Panc1 (cell line): ENCODE measurements at places on chromosomes 3 and 15.

- no peak for DNase-seq
These were observed 90.5 kb downstream of the MINAR1 start for GRCh38 chr15:79522656-79523055.

- DNase-seq = no peak
These were observed 20.8 kb upstream of the APH1B start for GRCh38 chr15:63256433-63257274.

DNA sequence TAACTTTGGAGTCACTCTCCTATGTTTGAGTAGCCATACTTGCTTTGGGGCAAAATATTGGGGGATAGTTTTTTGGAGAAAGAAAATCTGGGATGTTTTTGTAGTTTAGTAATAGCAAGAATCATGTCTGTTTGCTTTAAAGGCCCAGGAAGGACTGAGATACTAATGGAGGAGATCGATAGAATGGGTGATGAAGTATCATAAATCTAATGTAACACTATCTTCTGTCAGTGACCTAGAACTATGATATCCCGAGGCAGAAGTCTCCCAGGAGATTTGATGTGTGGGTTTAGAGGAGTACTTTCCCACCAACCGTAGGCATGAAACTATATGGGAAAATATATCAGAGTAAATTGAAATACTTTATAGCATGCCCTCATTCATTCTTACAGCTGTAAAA lies 21.0 kb upstream of the NFKBIZ start:
- DNase-seq = no peak

- DNase-seq = no peak
These were observed 136.1 kb upstream of the UBE2E1 start for GRCh38 chr3:23669541-23670255.

GRCh38 chr3:46884427-46884826 lies 6.9 kb downstream of the PTH1R start:
- DNase-seq = no peak

DNA sequence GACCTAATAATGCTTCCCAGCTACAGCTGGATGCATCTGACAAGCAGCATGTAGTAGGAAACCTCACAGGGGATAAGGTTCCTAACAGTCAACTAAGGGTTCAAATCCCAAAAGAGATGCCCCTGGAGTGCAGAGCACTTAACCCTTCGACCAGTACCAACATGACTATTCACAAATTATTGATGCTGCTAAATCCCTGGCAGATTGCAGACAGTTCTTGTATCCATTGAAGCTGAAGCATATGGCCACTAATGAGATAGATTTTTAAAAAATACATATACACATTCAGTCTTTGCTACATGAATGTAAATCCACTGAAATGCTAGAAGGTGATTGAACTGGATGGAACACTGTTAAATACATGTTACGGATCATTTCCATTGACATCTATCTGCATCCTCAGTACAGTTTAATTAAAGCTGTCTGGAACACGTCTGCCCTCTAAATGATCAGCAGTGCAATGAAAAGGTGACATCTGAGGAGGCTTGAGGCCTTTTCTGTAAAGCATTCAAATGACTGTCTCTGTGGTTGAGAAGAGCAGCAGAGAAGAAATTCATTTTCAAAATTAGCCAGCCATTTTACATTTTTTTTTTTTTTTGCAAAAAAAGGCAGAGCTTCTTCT lies 19.5 kb upstream of the NANOGP8 start:
- no peak for DNase-seq

- no peak for DNase-seq
These were observed 32.7 kb upstream of the ZBTB38 start for GRCh38 chr3:141335531-141336061.

GRCh38 chr3:17840651-17841050 lies 98.2 kb upstream of the TBC1D5 start:
- no peak for DNase-seq

DNA sequence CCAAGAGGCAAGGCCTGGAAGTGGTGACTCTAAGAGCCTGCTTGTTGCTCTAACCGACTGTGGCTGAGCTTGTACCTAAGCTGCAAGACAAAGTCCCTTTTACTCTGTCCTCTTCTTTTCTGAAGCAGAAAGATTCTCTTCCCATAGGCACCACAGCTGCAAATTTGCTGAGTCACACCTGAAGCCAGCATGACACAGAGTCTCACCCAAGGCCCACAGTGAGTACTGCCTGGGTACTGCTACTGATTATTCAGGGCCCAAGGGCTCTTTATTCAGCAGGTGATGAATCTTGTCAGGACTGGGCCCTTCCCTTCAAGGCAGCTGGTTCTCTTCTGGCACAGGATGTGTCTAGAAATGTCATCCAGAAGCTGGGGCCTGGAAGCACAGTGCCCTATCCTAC lies 18.9 kb upstream of the TIGIT start:
- DNase-seq = no peak

GRCh38 chr3:73018790-73019441 lies 22.3 kb downstream of the PPP4R2 start:
- DNase-seq = no peak

- no peak for DNase-seq
These were observed 130.8 kb downstream of the LSAMP start for GRCh38 chr3:116314476-116314875.

- DNase-seq = no peak
These were observed 15.0 kb downstream of the CACNA2D3 start for GRCh38 chr3:54137311-54137710.

- no peak for DNase-seq
These were observed 490.3 kb downstream of the MECOM start for GRCh38 chr3:169173231-169173630.

DNA sequence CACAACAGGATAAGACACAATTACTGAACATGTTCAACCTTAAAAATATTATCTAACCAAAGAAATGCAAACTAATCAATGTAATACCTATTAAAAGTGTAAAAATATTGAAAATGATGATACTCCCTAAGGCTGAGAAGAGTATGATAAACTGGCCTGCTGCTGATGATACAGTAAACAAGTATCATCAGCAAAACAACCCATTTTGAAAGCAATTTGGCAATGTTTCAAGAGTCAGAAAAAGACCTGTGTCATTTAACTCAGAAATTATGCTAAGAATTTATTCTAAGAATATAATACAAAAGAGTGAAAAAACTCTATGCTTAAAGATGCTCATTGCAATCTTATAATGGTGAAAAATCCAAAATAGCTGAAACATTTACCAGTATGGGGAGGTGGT lies 22.1 kb downstream of the CCDC191 start:
- no peak for DNase-seq

GRCh38 chr15:74621936-74622335 lies 6.3 kb downstream of the CLK3 start:
- DNase-seq = no peak

GRCh38 chr15:69834761-69835160 lies 263.0 kb downstream of the TLE3 start:
- no peak for DNase-seq

- no peak for DNase-seq
These were observed 124.0 kb upstream of the STT3B start for GRCh38 chr3:31408720-31409119.

DNA sequence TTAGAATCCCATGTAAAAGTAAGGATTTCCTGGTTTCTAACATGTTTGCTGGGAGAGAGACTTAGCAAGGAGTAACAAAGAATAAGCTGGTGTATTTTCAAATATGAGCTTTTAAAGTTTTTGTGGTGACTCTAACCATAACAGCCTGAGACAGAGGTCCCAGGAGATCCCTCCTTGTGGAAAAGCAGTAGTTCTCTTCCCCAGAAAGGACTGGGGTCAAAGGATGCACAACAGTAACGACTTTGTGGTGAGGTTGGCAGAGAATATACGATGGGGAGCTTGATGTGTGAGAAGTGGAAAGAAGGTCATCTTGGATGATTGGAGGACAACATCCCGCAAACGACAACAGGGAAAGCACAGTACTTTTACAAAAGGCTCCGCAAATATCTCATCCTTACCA lies 38.2 kb downstream of the ABHD5 start:
- DNase-seq = no peak

- no peak for DNase-seq
These were observed 518.4 kb downstream of the FOXP1 start for GRCh38 chr3:71064956-71065763.

GRCh38 chr3:60413551-60413950 lies 837.7 kb downstream of the FHIT start:
- DNase-seq = no peak

DNA sequence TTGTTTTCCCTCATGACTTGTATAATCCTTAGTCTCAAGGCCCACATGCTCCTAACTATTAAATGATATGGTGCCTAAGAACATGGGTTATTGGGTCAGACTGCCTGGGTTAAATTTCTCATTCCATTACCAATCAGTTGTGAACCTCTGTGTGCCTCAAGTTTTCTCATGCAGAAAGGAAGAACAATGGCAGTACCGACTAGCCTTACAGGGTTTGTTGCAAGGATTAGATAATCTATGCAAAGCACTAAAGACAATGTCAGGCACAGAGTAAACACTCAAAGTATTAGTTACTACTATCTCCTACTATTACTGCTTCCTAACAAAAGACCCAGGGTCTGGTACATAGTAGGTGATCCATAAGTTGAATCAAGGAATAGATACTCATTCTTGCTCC lies 12.2 kb downstream of the ADPGK start:
- no peak for DNase-seq

DNA sequence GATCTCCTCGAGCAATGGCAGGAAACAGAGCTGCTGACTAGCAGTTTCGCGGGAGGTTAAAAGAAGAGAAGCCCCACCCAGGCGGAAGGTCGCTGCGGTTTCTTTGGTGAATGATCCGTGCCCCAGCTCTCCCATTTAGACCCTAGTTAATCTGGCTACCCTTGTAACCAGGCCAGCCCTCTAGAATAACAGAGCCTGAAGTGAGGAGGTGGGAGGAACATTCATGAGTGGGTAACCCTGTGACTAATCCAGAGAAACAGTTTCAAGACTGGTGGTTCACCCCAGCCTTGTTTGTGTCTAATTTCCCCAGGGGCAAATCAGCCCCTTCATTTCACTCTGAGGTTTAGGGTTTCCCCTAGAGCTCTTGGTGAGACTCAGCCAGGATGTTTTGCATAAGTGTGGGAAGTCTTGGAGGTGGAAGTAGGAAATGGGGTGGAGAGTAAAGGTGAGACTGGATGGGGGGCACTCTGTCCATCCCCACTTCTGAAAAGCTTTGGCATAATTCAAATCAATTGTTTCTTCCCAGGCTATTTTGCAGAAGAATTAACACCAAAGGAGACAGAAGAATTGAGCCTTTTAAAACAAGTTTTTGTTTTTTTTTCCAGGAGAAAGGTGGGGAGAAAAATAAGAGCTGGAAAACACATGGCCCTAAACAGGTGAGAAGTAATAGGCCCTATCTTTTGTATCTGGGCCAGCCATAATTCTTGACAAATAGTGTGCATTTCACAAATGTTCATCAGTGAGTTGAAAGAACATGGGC lies 303.1 kb downstream of the RPLP1 start:
- DNase-seq = no peak

DNA sequence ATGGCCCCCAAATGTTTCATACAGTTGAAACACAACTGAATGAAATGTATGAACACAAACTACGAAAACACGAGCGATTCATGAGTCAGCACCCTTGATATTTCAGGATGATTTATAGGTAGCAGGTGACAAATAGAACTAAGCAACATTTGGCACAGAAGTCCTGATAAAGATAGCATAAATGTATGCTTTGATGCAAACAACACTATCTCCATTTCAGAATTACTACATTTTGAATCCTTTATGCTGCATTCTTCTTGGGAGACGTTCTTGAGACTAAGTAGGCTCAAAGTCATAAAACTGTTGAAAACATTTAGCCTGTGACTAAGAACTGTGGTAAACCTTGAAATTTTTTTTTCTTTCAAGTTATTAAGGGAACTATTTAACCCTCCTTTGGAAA lies 200.3 kb upstream of the ICE2 start:
- no peak for DNase-seq

DNA sequence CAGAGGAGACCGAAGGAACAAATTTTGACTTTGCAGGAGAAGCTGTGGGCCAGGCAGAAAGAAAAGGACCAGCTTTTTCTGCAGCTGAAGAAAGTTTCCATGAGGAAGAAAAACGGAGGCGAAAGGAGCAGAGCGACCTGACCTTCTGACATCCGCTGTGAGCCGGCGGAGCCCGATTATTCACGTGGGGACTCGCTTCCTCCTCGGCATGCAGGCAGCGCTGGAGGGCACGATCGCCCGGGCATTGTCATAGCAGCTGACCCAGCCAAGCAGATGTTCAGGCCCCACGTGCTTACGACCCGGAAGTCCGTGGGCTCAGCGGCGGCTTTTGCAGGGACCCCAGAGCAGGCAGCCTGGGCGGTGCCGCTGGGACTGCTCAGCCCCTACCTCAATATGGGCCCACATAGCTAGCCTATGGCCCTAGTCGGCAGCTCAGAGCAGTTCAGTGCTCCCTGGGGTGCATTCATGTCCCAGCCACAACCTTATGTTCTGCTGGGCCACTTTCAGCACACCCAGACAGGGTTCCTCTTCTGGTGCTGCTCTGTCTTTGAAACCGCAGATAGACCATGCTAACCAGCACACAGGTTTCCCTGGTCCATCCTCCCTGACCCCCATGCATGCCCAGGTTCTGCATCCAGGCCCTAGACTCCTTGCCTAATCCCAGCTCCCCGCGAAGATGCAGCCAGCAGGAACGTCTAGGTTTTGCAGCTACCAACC lies 10.5 kb upstream of the EIF4A2 start:
- no peak for DNase-seq

GRCh38 chr3:129065720-129066073 lies 5.1 kb downstream of the GP9 start:
- DNase-seq = no peak

DNA sequence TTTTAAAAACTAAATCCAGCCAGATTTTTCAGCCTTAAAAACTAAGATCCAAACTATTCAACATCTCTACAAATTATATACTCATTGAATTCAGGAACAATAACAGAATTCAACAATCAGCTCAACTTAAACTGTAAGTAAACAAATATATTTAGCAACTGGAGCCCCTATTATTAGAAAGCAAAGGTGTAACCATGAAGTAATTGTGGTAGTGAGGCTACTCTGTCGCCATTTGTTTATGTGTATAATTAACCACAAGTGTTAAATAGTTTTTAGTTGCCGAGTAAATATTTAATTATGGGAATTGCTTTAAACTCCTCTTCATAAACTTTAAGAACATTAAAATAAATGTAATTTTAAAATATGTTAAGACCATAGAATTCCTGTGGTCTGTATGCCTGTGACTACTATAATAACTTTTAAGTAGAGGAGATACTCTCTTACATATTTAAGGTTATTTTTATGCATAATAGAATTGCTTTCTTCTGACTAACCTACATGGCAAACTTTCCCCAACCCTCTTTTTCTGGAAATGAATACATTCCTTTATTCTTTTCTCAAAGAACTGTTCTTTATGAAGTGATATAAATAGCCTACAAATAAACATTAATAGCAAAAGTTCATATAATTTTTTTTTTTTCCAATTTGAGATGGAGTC lies 51.2 kb downstream of the MFN1 start:
- DNase-seq = no peak
